Omental fat pad (tissue), 4 donors: ENCODE measurements at places on chromosomes 7 and 10.

DNA sequence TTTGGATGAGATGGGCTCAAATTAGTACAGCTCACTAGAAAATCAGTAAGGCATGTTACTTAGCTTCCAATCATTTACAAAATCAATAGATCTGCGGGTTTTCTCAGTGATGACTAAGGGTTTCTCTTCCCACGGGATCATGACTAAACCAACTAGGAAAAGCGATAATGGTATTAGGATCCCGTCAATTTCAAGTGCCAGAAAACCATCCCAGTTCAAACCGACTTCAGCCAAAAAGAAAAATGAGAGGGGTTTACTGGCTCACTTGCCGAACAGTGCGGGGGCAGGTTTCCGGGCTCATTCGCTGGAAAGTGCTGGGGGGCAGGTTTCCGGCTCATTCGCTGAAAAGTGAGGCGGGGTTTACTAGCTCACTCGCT, 62.1 kb upstream of the LYZL2 start:
- DNase-seq: no peak

DNA sequence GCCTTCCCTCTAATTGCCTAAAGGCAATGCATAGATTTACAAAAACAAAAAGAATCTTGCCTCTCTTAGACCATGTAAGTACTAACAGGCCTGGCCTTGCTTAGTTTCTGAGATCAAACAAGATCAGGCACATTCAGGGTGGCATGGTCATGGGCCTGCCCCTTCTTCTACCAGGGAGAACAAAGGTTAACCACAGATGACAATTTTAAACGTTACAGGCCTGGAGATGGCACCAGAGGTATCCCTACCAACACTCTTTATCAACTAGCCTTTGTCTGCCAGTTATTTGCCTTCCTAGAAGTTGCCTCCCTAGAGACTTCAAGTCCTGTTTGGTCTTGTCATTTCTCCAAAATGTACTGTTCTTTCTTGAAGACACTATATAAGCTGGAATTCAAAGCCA, 252.6 kb downstream of the DOCK4 start:
- no peak for DNase-seq

DNA sequence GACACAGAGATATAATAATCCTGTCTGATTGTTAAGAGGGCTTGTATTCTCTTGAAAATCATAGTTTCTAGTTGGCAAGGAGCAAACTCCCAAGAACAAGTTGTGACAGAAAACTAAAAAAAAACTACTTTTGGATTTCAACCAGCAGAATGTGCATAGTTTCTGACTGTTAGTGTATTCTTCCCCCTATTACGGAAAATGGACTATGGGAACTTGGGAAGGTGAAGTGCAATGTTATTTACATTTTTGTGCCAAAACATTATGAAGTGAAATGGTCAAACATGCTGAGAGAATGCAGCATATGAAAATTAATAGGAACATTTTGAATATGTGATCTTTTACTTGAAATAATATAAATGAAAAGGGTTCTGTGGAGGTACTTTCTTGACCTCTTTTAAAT, 660.8 kb downstream of the SUGCT start:
- DNase-seq: no peak

DNA sequence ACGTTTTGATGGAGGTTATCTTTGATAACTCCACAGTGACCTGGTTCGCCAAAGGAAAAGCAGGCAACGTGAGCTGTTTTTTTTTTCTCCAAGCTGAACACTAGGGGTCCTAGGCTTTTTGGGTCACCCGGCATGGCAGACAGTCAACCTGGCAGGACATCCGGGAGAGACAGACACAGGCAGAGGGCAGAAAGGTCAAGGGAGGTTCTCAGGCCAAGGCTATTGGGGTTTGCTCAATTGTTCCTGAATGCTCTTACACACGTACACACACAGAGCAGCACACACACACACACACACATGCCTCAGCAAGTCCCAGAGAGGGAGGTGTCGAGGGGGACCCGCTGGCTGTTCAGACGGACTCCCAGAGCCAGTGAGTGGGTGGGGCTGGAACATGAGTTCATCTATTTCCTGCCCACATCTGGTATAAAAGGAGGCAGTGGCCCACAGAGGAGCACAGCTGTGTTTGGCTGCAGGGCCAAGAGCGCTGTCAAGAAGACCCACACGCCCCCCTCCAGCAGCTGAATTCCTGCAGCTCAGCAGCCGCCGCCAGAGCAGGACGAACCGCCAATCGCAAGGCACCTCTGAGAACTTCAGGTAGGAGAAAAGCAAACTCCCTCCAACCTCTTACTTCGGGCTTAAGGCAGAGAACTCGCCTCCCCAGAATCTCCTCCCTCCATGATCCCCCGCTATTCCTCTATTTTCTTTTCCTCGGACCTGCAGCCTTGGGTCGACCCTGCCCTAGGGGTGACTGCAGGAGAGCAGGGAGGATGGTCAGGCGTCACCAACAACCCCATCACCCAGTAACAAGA, at the start of gene SERPINE1:
SERPINE1 (plus strand) TSS at position 454 of the 809 bp plus-strand sequence. CDS start 1,290 bp downstream, outside the sequence.
- peak; percentile 70 for DNase-seq

DNA sequence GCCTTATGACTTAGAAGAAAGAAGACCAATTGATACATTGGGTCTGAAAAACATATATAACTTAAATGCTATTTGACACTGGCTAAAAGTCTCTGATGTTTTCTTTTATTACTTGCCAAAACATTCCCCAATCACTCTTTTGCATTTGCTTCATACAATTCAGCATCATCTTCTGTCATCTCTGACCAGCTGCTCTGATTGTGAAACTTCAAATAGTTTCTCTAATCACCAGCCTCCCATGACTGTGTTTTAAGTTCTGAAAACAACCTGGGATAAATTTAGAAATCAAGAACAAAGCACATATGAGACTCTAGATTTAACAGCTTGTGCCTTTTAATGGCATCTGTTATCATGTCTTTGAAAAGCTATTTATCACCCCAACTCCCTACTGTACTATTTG, 208.4 kb upstream of the KCND2 start:
- no peak for DNase-seq
